Fibroblast of mammary gland (primary cell): ENCODE measurements at places on chromosomes 6 and 20.
A peak's percentile ranks its signal among the peaks of the same experiment; 100 is the strongest.

DNA sequence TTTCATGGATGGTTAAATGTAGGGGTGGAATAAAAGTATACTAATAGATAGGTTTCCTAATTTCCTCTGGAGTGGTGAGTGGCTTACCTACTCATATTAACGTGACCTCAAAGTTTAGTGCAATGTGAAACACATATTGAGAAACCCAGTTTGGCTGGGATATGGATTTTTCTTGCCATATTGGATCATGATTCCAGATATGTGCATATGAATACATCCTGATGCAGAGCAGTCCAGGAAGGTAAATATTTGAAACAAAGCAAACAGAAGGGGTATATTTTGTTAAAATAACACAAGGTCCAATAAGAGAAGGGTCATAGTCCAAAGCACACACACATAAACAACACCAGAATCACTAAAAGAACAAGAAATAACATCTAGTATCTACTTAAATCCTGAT, 608.1 kb downstream of the PKHD1 start:
- DNase-seq = no peak

GRCh38 chr6:101181006-101181405, 212.5 kb upstream of the GRIK2 start:
- DNase-seq = no peak

DNA sequence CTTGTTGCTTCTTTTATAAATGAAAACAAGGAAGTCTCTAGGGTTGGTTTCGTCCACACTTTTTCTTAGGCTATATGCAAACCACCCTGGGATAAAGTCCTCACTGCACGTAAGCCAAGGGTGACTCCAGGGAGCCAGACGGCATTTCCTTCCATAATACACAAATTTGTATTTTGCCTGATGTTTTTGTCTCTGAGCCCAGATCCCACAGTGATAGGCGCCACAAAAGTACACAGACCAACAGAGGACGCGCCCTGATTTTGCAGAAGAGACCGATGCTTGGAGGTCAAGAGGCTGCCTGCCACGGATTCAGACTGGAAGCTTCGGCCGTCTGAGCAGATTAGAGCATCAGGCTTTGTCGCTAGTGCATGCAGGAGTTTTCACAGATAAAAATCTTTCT, 22.8 kb downstream of the FOXQ1 start:
- no peak for DNase-seq

DNA sequence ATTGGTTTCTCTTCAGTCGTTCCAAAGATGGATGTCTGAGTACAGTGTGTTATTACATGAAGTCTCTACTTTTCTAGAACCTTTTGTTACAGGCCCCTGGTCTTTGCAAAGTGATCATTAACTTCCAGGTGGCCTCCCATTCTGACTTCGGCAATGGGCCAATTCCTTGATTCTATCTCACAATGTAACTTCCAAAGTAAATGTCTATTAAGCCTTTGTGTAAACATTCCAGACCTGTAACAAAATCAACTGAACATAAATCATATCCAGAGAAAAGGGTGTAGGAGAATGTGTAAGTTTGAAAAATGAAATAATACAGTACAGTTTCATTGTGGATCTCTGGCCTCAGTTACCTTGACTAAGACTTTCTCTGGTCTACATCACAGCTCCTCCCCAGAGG, 187.8 kb upstream of the JAG1 start:
- DNase-seq = no peak

- DNase-seq = no peak
These were observed 6.1 kb upstream of the DOK5 start for GRCh38 chr20:54469293-54469692.

GRCh38 chr6:135162678-135163439, 18.2 kb upstream of the MYB start:
- peak; percentile 55 for DNase-seq

DNA sequence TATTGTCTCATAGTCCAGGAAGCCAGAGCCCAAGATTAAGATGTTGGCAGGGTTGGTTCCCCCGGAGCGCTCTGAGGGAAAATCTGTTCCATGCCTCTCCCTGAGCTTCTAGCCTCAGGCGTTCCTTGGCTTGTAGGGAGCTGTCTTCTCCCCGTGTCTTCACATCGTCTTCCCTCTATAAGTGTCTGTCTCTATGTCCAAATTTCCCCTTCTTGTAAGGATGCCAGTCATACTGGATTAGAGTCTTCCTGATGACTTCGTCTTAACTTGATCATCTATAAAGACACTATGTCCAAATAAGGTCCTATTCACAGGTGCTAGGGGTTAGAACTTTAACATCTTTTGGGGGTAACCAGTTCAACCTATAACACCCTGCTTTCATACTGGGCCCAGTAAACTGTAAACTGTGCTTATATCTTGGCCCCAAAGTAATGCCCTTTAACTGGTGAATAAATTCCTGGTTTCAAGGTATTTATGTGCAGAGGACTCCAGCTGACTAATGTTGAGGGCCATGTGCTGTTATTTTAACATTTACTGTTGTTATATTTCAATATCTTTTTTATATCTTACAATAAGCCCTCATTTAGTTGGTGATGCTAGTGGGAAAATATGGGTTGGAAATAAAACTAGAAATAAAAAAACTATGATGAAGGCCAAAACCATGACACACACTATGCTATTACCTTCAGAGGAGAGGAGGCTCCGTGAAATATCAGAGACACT, 101.7 kb upstream of the IYD start:
- no peak for DNase-seq

DNA sequence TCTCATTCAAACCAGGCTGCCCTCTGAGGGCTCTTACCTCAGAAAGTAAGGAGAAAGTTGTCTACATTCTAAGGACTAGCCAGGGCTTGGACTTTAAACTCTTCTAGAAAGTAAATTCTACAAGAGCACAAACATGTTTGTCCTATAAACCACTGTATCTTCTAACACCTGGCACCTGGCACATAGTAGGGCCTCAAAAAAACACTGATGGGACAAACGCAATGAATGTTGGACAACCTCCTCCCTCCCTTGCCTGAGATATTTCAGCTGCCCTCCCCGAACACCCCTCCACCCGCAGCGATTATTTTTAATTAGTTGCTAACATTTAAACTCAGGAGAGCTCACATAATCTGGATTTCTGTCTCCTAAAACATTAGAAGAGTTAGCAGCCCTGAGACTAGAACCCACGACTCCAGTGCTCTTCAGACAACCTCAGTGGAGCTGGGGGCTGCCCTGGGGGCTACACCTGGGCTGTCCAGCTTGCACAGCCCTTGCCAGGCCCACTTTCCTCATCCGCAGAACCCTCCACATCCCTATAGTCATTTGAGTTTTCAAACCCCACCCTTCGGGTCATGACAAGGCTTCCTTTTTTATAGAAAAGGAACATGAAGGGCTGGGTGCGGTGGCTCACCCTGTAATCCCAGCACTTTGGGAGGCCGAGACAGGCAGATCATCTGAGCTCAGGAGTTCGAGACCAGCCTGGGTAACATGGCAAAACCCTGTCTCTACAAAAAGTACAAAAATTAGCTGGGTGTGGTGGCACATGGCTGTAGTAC, 4.9 kb downstream of the HCK start:
- no peak for DNase-seq

GRCh38 chr20:40915756-40916155, 112.9 kb upstream of the TOP1 start:
- DNase-seq = no peak

- DNase-seq = peak; percentile 95
These were observed 32.4 kb upstream of the PBOV1 start for GRCh38 chr6:138250513-138251247.

DNA sequence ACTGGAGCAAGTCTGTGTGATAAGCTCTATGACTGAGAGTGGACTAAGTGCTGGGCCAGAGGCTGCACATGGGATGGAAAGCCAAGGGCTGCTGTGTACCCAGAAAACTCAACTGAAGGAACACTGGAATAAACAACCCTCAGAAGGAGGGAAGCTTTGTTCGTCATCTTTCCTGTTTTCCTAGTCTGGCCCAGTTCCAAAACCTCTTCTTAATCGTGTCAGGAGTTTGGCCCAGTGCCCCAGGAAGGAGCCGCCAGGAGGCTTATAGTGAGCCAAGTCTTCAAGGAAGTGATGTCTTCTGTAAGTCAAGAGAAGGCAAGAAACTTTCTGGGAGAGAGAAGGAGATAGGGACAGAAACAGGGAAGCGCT, 23.3 kb upstream of the TOP1 start:
- DNase-seq = peak; percentile 99

DNA sequence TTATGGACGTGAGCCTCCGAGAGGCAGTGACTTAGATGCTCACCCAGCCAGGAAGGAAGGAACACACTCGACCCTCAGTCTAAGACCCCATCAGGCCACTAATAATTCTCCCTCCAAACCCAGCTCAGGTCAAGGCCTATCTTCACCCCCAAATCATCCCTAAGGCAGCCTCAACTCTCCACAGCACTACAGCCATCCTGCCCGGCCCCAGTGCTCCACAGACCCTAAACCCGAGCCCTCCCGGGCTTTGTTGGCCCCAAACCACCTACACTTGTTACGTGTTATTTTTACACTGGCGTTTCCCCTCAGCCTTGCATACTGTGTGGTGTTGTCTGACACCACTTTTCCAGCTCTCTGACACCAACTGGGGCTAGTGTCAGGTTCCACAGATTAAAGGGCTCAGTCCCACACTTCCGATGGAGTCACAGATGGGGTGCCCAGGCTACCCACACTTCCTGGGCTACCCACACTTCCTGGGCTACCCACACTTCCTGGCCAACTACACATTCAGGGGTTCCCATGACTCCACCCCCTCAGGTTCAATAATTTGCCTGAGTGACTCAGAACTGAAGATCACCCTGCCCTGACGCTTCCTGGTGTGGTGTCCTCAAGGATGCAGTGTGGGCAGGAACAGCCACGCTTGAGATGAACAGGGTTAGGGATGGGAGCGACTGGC, 25.3 kb downstream of the RBCK1 start:
- peak; percentile 31 for DNase-seq

DNA sequence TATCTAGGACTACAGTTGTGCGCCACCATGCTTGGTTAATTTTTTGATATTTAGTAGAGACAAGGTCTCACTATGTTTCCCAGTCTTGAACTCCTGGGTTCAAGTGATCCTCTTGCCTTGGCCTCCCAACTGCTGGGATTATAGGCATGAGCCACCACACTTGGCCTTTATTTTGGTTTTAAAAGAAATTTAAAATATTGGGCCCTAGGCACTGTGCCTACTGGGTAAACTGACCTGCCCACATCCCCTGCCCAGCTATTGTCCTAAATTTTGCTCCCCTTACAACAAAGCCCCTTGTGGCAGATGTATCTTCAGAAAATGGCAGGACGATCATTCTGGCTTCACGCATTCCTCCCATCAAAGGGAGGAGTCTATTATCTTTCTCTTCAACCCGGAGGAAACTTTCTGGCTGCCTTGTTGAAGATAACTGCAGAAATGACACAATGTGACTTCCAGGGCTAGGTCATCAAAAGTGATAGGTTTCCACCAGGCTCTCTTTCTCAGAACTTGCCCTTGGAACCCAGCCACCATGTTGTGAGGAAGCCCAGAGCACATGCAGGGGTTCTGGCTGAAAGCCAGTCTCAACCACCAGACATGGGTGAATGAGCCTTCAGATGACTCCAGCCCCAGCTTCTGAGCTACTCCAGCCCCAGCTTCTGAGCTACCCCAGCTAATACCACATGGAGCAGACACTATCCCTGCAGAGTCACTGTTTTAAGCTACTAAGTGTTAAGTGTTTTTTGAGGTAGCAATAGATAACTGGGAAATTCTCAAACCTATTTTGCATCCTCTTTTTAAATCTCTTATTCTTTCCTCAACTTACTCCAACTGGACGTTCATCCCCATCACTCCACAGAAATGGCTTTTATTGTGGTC, 4.6 kb upstream of the GUCA1B start:
- DNase-seq = peak; percentile 88

DNA sequence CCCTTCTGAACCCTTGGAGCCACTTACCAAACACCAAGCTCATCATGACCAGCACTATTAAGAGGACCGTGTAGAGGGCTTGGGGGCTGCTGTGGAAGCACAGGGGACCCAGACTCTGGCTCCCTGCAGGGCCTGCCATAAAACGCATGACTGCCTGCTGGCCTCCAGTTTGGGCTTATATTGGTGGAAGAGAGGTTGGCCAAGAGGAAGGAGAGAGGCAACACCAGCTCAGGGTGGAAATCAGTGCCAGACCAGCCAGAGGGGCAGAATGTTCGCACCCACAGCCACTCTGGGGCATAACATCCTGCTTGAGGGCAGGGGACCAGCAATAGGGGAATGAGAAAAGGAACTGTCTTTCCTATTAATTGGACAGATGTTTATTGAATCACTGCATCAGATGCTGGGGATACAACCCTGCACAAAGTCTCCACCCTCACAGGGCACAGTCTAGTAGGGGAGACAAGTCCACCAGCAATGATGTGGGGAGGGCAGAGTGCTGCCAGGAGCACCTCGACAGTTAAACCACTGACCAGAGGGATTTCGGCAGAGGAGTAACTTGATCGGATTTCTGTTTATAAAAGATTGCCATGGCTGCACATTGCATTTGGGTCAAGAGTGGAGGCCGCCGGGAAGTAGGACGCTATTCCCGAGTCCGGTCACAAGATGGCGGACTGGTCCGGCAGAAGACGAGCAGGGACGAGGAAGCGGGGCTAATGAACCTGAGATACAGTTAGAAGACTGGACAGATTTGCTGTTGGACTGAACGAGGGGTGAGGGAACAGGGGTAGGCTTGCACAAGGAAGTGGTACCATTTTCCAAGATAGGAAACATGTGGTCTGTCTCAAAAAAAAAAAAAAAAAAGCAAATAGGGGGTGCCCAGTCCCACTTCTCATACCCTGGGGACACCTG, at the start of gene LY6G5C:
LY6G5C (minus strand) TSS at position 842 of the 909 bp plus-strand sequence; CDS start at position 148, 694 bp downstream.
- DNase-seq = peak; percentile 91

- no peak for DNase-seq
These were observed 389.7 kb upstream of the ARID1B start for GRCh38 chr6:156387472-156387871.
